Stimulated activated CD4-positive, alpha-beta T cell treated with anti-CD3 and anti-CD28 coated beads, Interleukin-2, amount 100 ng/mL, for 24 hours (primary cell): ENCODE measurements at places on chromosomes 11 and 22.

DNA sequence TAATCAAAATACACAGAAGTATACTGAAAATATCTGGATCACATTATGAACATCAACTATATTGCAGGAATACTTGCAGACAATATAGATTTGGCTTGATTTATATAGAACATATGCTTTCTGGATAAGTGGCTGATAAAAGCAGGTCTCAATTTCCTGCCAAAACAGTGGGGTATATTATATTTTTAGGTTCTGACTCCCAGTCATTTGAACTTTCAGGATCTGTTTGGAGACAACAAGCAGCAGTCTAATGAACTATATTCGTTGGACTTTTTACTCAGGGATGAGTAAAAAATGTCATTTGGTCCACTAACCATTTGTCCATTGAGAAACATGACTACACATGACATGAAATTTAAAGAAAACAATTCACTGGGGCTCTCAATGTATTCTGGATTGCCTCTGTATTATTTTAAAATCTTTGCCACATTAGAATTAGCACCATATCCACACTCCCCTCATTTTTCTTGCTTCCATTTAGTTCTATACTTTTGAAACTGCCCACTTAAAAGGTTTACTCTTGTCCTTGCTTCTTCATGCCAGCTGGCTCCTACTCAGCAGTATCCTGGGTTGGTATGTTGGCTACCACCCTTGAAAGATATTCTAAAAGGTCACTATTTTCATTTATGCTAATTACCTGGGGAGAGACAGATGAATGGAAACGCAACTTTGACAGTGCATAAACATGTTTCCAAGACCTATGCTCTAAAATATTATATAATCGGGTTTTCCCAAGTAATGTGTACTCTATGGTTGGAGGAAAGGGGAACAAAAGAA, 153.0 kb downstream of the APOL5 start:
- no peak for DNase-seq

DNA sequence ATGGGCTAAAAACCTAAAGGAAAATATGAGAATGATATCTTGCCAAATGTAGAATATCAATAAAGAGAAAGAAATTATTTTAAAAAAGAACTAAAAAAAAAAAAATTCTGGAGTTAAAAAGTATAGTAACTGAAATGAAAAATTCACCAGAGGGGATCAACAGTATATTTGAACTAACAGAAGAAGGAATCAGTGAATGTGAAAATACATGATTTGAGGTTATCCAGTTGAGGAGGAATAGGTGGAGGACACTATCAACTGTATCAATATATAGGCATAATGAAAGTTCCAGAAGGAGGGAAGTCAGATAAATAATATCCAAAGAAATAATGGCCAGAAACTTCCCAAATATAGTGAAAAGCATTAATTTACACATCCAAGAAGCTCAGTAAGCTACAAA, 16.1 kb upstream of the HORMAD2 start:
- no peak for DNase-seq

GRCh38 chr11:72712168-72712751, 38.0 kb upstream of the PDE2A start:
- DNase-seq, result no peak

DNA sequence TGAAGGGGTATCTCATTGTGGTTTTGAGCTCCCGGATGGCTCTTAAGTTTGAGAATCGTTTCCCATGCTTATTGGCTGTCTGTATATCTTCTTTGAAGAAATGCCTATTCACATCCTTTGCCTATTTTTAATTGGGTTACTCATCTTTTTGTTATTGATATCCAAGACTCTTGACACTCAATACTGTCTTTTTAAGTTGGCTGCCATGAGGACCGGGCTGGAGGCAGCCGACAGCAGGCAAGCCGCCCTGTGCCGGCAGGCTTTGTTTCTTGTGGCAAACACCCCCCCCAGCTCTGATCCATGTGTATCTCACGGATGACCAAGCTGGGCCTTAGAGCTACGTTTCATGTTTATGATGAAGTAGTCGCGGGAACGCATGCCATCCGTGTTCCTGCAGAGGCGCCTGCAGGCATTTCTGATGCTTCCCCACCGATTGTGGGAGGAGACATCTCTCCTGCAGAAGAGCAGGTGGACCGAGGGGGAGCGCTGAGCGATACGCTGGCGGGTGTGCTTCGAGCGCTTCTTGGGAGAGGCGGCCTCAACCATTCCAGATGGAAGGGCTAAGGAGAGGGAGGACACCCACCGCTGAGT, 95.8 kb downstream of the TBC1D22A start:
- no peak for DNase-seq

DNA sequence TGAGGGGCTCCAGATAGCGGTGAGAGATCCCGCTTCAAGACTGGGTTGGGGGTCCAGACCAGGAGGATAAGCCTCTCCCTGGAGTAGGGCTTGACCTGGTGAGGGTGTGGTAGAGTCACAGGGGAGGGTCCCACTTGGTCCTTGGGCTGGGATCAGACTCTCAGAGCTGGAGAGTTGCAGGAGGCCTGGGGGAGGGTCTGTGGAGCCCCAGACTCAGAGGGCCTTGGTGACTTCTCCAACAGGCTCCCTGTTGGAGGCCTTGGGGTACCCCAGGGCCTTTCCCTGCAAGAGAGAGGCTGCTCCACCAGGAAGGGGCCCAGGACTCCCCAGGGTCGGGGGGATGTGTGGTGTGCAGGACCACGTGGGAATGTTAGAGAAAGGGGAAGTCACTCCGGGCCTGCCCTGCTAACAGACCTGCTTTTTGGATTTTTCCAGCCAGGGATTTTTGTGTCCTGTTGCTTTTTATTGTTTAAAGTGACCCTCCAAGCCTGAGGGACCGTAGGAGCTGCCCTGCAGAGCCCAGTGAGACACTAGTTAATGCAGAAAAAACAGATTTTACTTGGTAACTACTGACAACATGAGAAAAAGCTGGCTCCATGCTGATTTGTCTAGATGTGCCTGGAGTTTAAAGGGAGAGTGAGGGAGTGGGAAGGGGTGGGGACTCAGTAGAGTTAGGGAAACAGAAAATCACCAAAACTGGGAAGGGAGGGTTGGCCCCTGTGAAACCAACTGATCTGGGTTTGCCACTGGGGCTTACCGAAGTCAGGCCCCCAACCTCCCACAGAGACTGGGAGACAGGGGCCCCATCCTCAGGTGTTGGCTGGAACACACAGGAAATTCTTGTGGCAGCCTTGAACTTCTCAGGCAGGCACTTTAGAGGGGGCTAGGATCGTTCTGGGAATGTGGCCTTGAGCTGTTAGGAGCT, 801 bp upstream of the TXNRD2 start:
- DNase-seq, result peak; percentile 37

DNA sequence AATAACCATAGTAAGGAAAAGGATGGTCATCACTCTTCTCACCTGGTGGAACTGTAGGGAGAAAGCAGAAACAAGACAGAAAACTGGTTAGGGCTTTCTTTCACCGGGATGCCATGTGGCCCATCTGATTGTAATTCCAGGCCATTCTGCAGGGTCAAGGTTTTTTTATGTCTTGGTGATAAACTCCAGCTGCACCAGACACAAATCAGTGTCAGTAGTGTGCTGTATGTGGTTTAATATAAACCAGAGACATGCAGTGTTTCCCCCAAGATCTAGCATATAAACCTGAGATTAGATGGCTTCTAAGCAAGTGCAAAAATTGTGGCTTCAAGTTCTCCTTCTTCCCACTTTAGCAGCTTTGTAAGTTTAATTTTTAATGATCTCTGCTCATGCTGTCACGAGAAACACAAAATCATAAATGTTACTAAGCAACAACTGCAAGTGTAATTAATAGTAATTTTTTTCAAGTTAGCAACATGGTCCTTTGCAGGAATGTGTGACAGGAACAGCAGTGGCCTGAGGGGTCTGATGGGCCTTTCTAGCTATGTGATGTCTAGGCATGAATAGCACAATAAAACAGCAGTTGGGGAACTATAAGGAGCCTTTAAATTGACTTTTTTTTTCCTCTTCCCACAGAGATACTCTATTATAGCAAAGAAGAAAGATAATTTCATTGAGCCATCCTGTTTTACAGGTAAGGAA, 41.6 kb downstream of the BDNF start:
- DNase-seq, result no peak

- no peak for DNase-seq
These were observed 67.0 kb upstream of the AMPD3 start for GRCh38 chr11:10388101-10388500.

DNA sequence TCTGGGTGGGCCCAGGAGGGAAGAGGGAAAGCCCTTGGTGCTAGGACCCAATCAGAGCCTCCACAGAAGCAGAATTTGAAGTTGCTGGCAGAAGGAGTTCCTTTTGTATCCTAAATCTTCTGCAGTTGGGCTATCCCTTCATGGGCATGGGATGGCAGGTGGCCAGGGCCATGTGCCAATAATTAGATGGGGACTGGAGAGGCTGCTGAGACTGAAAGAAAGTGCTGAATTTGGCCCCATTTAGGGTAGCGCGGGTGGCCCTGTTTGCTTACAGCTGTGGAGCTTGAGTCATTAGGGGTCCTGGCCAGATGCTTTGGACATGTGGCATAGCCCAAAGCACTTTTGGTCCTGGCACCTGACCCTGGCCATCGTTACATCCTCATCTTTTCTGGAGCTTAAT, 27.1 kb downstream of the PARVA start:
- DNase-seq, result no peak

DNA sequence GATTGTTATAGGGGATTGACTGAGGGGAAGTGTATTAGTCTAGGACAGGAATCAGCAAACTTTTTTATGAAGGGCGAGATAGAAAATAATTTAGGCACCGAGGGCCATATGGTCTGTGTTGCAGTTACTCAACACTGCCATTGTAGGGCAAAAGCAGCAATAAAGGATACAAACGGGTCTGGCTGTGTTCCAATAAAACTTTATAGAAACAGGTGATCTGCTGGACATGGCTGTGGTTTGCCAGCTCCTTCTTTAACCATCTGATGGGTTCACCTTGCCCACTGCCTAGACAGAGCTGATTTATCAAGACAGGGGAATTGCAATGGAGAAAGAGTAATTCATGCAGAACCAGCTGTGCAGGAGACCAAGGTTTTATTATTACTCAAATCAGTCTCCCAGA, 20.0 kb downstream of the PRR5L start:
- no peak for DNase-seq

- no peak for DNase-seq
These were observed 74.0 kb upstream of the TCF20 start for GRCh38 chr22:42344361-42344905.

GRCh38 chr22:41481925-41482318, 13.0 kb downstream of the ACO2 start:
- no peak for DNase-seq

DNA sequence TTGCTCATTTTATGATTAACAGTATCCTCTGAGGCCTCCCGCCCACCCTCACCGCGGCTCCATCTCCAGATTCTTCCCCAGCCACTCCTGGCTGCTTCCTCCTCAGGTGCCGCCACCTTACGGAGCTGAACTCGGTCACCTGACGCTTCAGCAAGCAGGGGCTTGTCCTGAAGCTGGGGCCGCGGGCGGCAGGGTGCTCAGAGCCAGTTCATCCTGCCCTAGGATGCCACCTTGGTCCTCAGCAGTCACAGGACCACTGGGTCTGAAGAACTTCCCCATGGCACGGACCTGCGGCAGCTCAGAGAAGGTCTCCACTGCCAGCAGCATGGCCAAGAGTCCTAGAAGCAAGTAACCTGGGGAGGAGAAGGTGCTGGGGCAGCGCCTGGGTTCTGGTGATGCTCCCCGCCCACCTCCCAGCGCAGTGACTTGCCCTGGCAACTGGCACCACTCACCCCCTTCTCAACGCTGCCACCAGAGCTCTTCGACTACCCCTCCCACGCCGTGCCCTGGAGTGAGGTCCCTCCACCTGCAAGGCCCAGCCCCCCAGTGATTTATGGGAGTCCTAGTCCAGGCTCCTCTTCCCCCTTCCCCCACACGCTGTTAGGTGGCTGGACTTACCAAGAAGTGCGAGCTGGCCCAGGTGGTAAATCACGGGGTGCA, 2.6 kb downstream of the KCNK7 start:
- DNase-seq, result no peak

DNA sequence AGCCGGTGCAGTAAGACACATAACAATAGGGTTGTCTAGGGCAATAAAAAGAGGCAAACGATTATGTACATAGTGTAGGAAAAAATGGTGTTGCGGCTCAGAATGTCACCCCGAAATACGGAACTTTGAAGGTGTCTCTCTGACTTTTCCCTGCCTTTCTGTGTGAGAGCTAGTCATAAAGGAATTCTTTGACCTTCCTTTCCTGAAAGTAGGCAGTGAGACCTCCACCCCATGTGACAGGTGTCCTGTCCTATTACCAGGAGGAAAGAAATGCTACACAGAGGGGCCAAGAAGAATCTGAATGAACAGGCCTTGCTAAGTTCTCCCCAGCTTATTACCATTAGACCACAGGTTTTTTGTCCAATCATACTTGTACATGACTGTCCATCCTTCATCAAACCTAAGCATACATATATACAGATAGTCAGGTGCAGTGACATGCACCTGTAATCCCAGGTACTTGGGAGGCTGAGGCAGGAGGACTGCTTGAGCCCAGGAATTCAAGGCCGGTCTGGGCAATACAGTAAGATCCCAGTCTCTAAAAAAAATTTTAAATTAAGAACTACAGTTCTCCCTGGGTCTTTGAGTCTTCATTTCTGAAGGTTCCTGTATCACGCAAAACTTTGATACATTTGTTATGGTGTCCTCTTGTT, 16.1 kb upstream of the TOP3B start:
- no peak for DNase-seq

DNA sequence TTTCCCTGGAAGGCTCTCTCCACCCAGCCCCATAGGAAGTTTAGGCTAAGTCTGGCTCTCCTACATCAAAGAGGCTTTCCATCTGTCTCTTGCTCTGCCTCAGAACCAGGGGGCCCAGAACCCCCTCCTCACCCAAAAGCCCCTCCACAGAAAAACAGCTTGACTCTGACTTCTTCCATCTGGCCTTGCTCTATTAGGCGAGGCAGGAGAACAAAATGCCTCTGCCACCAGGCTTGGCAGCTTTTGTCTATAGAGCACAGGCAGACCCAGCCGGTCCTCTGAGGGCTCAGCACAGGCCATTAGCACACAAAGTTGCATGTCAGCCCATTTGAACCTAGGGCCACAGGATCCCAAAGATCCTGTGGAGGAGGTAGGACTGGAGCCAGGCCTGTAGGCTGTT, 75.7 kb upstream of the SUSD2 start:
- DNase-seq, result no peak

- DNase-seq, result peak; percentile 68
These were observed 1.3 kb downstream of the MYH9 start for GRCh38 chr22:36386351-36386899.

DNA sequence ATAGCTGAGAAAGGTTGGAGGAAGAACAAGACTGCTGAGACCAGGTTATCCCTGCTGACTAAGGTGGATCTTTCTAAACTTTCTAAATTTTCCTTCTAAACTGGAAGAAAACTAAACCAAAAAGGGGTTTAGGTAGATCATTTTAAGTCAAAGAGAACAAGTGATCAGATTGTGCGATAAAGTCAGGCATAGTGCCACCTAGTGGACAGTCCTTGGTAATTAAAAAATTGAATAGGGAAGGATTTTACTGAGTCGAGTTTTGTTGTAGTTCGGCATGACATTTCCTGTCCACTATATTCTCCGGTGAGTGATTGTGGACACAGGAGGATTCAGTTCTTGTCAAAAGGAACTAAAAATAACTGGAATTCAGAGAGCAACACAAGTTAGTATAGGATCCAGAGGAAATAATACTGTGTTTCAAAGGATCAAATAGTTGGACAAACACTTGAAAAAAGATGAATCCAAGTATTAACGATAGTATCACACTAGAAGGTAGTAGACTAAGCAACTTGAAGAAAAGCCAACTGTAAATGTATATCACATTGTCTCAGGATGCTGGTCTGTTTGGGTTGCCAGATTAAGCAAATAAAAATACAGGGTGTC, 1236.4 kb downstream of the FAM181B start:
- DNase-seq, result no peak
